ENCODE measurements at places on chromosomes 4 and X. TPM values are rescaled to one million over a fixed set of nuclear protein-coding genes. Genes with fewer than 3 reads are reported as not detected.

Gene PDGFC
- total RNA-seq = 37.6 TPM

Gene TLR2
- 59.5 TPM for total RNA-seq

Gene ETDA
- total RNA-seq = not detected

Gene RAI2
- total RNA-seq = 43.1 TPM

Gene CDKL2
- 15.9 TPM for total RNA-seq

Gene TMPRSS11A
- not detected for total RNA-seq

Gene AR
- 13.6 TPM for total RNA-seq

Gene TCEAL9
- 40.8 TPM for total RNA-seq

Gene SLC10A4
- total RNA-seq = 0.13 TPM

GRCh38 chrX:111483135-111483534 lies 28.3 kb upstream of the SERTM2 start:
- no peak for DNase-seq
- H3K27me3 ChIP-seq = no peaks in the 10 kb centered on the region
- no peak overlapping the region for H3K27ac ChIP-seq
- no peaks in the 10 kb centered on the region for H3K36me3 ChIP-seq
- H3K4me1 ChIP-seq = no peaks in the 10 kb centered on the region

- H3K27ac ChIP-seq = no peak overlapping the region
- no peaks in the 10 kb centered on the region for H3K36me3 ChIP-seq
- DNase-seq = no peak
- no peaks in the 10 kb centered on the region for H3K4me1 ChIP-seq
- H3K4me3 ChIP-seq = no peak overlapping the region
Measured at GRCh38 chr4:2893772-2894171, 50.1 kb downstream of the ADD1 start.

DNA sequence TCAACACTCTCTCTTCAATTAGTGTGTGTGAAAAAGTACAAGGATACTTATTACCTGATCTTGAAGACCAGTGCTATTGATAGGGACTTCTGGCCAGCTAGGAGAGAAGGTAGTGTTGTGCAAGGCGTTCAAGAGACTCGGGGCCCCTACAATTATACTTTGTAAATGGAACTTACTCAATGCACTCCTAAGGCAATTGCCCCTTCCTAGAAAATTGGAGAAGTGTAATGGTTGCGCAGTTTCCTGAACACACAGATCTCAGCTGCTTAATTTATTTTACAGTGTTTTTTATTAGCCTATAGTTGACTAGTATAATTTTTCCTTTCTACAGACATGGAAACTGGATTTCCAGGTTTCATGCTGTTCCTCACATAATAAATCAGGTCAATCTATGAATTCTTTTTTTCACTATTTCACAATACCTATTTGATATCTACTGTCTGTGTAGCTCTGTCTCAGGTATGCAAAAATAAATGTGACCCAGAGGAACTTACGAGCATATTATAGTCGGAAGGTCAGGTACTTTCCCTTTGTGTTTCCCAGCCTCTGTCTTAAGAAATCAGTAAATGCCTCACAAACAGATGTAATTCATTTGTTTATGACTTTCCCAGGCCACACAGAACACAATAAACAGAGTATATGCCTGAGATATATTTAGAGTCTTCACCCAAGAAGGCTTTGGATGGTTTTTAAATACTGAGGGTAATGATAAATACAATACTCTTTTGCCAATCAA lies 89.1 kb upstream of the TET2 start:
- H3K4me1 ChIP-seq = no peaks in the 10 kb centered on the region
- H3K36me3 ChIP-seq = no peaks in the 10 kb centered on the region
- H3K27me3 ChIP-seq = no peaks in the 10 kb centered on the region
- DNase-seq = no peak

DNA sequence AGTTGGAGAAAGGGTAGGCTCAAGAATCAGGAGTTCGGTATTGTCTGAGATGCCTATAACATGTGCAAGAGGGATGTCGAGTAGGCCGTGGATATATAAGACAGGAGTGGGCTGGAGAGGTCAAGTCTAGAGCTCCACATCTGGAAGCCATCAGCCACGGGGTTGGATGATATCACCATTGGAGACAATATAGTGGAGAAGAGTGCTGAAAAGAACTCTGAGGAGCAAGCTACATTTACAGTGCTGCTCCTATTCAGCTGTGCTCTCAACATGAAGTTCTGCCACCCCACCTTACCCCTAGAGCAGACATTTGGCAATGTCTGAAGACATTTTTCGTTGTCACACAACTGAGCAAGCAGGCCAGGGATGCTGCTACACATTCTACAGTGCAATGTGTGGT lies 20.9 kb upstream of the PLAC1 start:
- H3K36me3 ChIP-seq = no peaks in the 10 kb centered on the region
- DNase-seq = peak; percentile 43
- H3K27ac ChIP-seq = no peak overlapping the region
- no peaks in the 10 kb centered on the region for H3K27me3 ChIP-seq

- H3K4me3 ChIP-seq = no peak overlapping the region
- no peaks in the 10 kb centered on the region for H3K36me3 ChIP-seq
- no peak for DNase-seq
- H3K4me1 ChIP-seq = peaks cover 9% of the 10 kb centered on the region
Measured at GRCh38 chr4:23903859-23904438, 14.1 kb upstream of the PPARGC1A start.

GRCh38 chr4:89314291-89314690 lies 6.7 kb upstream of the GPRIN3 start:
- no peaks in the 10 kb centered on the region for H3K36me3 ChIP-seq
- no peaks in the 10 kb centered on the region for H3K4me1 ChIP-seq
- DNase-seq = no peak
- H3K27ac ChIP-seq = no peak overlapping the region
- H3K4me3 ChIP-seq = no peak overlapping the region

DNA sequence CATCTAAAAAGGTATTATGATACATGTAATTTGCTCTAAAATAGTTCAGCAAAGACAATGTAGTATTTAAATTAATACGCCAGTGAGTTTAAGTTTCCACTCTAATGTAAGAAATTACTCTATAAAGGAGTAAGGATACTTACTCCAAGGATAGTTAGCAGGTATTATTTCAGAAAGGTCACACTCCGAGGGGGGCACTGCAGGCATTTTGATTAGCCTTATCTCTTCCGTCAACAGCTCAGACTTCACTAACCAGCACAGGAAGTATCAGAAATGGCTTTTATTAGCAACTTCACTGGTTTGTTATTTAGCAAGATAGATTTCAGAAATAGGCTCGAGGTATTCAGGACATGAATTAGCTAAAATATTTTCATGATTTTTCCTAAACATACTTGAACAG lies 127.0 kb downstream of the COX18 start:
- no peaks in the 10 kb centered on the region for H3K4me1 ChIP-seq
- no peak overlapping the region for H3K4me3 ChIP-seq
- no peak overlapping the region for H3K27ac ChIP-seq
- no peaks in the 10 kb centered on the region for H3K36me3 ChIP-seq

GRCh38 chr4:152887981-152888380 lies 48.1 kb upstream of the FHDC1 start:
- H3K27me3 ChIP-seq = no peaks in the 10 kb centered on the region
- no peak overlapping the region for H3K27ac ChIP-seq
- no peak for DNase-seq
- no peak overlapping the region for H3K4me3 ChIP-seq
- peaks cover 7% of the 10 kb centered on the region for H3K36me3 ChIP-seq

- H3K36me3 ChIP-seq = no peaks in the 10 kb centered on the region
- no peak overlapping the region for H3K27ac ChIP-seq
- H3K4me3 ChIP-seq = no peak overlapping the region
- H3K27me3 ChIP-seq = no peaks in the 10 kb centered on the region
- H3K4me1 ChIP-seq = no peaks in the 10 kb centered on the region
- DNase-seq = no peak
Measured at GRCh38 chrX:33892670-33893069, 239.4 kb downstream of the FAM47A start.

DNA sequence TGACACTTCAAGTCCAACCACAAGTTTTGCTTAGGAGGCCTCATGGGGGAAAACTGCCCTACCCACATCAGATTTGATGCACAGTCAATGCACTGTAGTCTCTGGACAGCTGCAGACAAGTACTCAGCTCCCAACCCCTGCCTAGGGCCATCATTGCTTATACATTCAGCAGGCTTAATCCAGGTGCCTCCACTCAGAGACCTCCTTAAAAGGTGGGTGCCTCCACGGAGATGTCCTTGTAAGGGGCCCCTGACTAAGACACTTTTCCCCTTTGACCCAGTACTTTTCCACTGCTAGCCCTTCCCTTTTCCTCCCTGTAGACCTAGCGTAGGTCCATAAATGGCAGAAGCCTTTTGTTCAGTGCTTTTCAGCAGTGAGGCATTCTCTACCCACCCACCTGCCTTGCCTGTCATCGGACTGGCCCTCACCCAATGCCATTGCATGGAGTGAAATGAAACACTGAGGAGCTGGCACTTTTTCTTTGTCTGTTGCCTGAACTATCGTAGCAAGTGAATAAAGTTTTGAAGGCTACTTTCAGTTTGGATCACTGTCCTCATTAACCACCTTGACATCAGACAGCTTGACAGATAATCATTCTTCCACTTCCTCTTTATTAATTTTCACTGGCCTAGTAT lies 23.8 kb upstream of the PLK4 start:
- H3K27me3 ChIP-seq = no peaks in the 10 kb centered on the region
- DNase-seq = no peak
- H3K27ac ChIP-seq = no peak overlapping the region
- H3K4me3 ChIP-seq = no peak overlapping the region
- H3K36me3 ChIP-seq = no peaks in the 10 kb centered on the region

- H3K36me3 ChIP-seq = no peaks in the 10 kb centered on the region
- H3K27ac ChIP-seq = no peak overlapping the region
- DNase-seq = no peak
- H3K4me3 ChIP-seq = no peak overlapping the region
- no peaks in the 10 kb centered on the region for H3K27me3 ChIP-seq
- H3K4me1 ChIP-seq = peaks cover 8% of the 10 kb centered on the region
Measured at GRCh38 chr4:159134429-159134828, 31.6 kb downstream of the RAPGEF2 start.

DNA sequence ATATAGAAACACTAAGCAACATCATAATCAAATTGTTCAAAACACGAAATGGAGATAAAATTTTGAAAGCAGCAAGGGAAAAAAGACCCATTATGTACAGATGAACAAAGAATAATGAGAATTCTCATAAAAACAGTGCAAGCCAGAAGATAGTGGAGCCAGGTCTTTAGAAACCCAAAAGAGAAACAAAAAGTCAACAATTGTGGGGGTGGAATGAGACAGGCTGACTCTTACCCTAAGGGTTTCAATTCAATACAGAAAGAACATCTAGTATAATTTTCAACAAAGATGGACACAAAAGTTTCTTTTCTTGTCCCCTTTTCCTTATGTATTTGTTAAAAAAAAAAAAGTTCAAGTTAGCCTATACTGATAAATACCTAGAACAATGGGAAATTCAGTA lies 34.0 kb upstream of the MAGEB2 start:
- H3K4me3 ChIP-seq = no peak overlapping the region
- DNase-seq = no peak
- H3K27ac ChIP-seq = no peak overlapping the region
- H3K36me3 ChIP-seq = no peaks in the 10 kb centered on the region
- H3K27me3 ChIP-seq = no peaks in the 10 kb centered on the region

- H3K4me3 ChIP-seq = peak overlapping the region; percentile 7
- peak overlapping the region; percentile 48 for H3K27ac ChIP-seq
- H3K27me3 ChIP-seq = no peaks in the 10 kb centered on the region
- peak; percentile 45 for DNase-seq
Measured at GRCh38 chr4:22500831-22501714, 14.8 kb downstream of the ADGRA3 start.

- no peak overlapping the region for H3K27ac ChIP-seq
- no peaks in the 10 kb centered on the region for H3K27me3 ChIP-seq
- H3K36me3 ChIP-seq = no peaks in the 10 kb centered on the region
- no peak overlapping the region for H3K4me3 ChIP-seq
- no peaks in the 10 kb centered on the region for H3K4me1 ChIP-seq
- DNase-seq = no peak
Measured at GRCh38 chr4:90112715-90113114, 14.5 kb upstream of the CCSER1 start.

- peak overlapping the region; percentile 96 for H3K4me3 ChIP-seq
- no peaks in the 10 kb centered on the region for H3K4me1 ChIP-seq
- DNase-seq = peak; percentile 31
- no peaks in the 10 kb centered on the region for H3K36me3 ChIP-seq
Measured at GRCh38 chrX:75156531-75156945, 455 bp upstream of the ABCB7 start.

- H3K4me1 ChIP-seq = no peaks in the 10 kb centered on the region
- H3K27ac ChIP-seq = no peak overlapping the region
- DNase-seq = no peak
- no peaks in the 10 kb centered on the region for H3K36me3 ChIP-seq
- H3K27me3 ChIP-seq = no peaks in the 10 kb centered on the region
Measured at GRCh38 chr4:139599594-139600374, 43.8 kb upstream of the SETD7 start.

All from kidney (tissue), 22 donors.